ENCODE measurements at places on chromosomes 12 and 14. TPM values are rescaled to one million over a fixed set of nuclear protein-coding genes. Genes with fewer than 3 reads are reported as not detected.

GRCh38 chr14:68748691-68749090 lies 44.2 kb downstream of the ZFP36L1 start:
- DNase-seq, result no peak

- no peak for DNase-seq
Measured at GRCh38 chr14:100138082-100138787, 21.2 kb downstream of the DEGS2 start.

- DNase-seq, result no peak
Measured at GRCh38 chr12:30982413-30982812, 55.9 kb downstream of the TSPAN11 start.

GRCh38 chr12:131854861-131855476 lies 26.8 kb downstream of the MMP17 start:
- DNase-seq, result peak; percentile 29

DNA sequence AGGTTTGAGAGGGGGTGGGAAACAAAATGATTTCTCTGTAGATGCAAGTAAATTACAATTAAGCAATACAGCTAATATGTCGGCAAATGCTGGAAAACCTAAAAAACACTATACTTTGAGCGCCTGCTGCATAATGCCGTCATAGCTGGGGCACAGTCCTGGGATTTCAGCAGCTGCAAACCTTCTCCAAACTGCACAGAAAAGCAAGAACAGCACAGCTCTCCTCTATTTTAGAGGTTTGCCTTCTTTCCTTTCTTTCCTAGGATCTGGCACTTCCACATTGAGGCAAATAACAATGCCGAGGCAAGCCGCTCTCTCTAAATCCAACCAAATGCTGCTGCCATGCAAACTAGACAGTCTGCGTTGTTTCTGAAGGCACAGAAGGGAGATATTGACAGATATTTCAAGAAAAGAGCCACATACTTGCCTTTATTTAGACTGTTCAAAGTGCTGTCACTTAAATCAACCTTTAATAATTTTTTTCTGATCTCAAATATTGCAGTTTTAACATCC lies 287.1 kb upstream of the G2E3 start:
- DNase-seq, result no peak

- DNase-seq, result no peak
Measured at GRCh38 chr12:68224613-68225285, 861 bp downstream of the IL26 start.

DNA sequence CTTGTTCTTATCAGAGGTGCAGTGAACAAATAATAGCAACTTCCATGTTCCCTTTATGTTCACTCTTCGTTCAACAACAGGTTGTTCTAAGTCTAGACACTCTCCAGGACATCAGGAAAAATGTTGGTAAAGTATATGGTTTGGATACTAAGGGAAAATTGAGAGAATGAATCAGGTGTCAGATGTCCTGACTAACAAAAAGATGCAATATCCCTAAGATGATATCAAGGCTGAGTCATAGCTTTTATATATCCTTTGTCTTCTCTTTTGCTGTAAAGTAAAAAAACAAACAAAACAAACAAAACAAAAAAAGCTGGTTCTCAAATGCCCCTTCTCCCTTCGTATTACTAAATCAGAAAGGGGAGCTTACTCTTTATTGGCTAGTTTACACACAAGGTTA lies 11.1 kb downstream of the GLIPR1L1 start:
- no peak for DNase-seq

GRCh38 chr12:12859690-12860089 lies 31.7 kb upstream of the GPRC5A start:
- no peak for DNase-seq

GRCh38 chr12:45994736-45995135 lies 4.4 kb upstream of the SCAF11 start:
- DNase-seq, result no peak

- DNase-seq, result no peak
Measured at GRCh38 chr12:70002097-70002911, 177.3 kb downstream of the MYRFL start.

DNA sequence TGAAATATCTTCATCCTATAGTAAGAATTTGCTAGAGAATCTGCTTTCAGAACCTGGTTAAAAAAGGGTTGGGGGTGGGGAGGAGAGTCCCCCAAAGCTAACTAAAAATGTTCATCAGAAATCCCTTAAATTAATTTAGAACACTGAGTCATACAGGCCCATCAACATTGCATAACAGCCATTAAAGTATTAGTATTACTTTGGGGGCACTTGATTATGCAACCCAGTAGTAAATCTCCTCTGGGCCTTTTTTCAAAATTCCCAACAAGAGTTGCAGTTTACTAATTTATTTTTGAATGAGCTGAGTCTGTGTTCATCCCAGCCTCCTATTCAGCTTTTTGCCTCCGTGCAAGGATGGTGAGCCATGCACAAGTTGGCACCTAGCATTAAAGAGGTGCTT lies 8.8 kb upstream of the SLC24A4 start:
- no peak for DNase-seq

- peak; percentile 38 for DNase-seq
Measured at GRCh38 chr14:100867631-100868315, 35.7 kb downstream of the RTL1 start.

GRCh38 chr14:89236851-89237250 lies 180.2 kb downstream of the FOXN3 start:
- DNase-seq, result no peak

DNA sequence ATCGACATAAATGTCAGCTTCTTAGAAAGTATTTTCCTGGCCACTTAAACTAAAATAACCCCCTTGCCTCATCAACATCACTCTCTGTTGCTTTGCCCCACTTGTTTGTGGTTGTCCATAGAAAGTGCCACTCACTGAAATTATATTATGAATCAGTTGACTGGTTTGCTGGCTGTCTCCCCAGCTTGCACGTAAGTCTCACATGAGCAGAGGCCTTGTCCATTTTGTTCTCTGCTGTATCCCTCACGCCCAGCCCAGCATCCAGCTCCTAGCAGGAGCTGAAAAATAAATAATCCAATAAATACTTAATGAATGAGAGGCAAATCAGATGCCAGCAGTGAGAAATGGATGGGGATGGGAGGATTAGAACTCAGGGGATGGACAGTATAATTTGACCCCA lies 159.3 kb downstream of the KSR2 start:
- no peak for DNase-seq

DNA sequence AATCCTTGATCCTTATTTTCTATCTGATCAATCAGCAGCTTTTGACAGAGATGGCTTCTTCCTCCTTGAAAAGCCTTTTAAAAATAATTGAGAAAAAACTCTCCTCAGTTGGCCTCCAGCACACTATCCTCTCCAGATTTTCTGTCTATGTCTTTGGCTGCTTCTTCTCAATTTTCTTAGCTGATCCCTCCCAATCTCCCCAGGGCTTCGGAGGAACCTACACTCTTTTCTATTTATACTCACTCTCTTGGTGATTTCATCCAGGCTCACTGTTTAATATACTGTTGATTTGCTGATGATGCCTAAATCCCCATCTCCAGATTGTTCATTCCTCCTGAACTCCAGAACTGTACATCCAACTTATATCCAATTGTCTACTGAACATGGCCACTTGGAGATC lies 54.8 kb downstream of the RDH12 start:
- DNase-seq, result no peak

DNA sequence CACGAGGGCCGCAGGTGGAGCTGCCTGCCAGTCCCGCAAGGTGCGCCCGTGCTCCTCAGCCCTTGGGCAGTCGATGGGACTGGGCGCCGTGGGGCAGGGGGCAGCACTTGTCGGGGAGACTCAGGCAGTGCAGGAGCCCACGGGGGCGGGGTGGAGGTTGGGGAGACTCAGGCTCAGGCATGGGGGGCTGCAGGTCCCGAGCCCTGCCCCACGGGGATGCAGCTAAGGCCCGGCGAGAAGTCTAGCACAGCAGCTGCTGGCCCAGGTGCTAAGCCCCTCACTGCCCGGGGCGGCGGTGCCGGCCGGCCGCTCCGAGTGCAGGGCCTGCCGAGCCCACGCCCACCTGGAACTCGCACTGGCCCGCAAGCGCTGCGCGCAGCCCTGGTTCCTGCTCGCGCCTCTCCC lies 39.2 kb upstream of the P2RX7 start:
- no peak for DNase-seq

GRCh38 chr12:92911339-92911738 lies 17.8 kb downstream of the EEA1 start:
- no peak for DNase-seq

DNA sequence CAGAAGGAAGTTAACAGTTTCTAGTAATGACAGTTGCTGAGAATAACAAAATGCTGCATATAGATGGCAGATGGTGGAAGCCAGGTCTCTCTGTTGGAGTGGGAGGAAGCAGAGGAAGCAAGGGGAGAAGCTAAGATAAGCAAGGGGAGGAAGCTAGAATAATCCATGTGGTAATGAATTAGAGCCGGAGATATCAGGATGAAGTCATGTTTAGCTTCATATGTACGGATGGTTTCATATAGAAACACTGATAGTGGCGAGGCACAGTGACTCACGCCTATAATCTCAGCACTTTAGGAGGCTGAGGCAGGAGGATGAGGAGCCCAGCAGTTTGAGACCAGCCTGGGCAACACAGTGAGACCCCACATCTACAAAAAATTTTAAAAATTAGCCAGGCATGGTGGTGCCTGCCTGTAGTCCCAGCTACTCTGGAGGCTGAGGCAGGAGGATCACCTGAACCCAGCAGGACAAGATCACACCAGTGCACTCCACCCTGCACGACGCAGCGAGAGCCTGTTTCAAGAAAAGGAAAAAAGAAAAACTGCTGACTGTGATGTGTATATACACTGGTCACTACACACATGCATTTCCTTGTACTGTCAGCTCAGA lies 49.2 kb downstream of the ANAPC7 start:
- no peak for DNase-seq

DNA sequence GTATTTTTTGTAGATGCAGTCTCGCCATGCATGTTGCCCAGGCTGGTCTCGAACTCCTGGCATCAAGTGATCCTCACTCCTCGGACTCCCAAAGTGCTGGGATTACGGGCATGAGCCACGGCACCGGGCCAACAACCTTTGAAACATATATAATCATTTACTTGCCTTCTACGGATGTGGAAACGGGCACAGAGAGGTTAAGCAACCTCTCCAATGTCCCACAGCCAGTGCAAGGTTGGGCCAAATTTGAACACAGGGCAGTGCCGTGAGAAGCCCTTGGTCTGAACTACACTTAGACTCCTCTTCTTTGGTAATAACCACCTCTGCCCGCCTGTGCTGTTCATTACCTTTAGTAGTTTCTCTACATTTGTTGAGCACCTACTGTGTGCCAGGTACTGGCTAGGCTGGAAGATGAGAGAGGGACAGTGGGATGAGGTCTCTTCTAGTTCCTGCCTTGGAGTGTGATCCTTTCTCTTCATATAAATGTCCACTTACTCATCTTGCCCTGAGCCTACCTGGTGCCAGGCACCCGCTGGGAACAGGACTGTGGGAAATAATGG lies 2.2 kb downstream of the DDX54 start:
- DNase-seq, result no peak

DNA sequence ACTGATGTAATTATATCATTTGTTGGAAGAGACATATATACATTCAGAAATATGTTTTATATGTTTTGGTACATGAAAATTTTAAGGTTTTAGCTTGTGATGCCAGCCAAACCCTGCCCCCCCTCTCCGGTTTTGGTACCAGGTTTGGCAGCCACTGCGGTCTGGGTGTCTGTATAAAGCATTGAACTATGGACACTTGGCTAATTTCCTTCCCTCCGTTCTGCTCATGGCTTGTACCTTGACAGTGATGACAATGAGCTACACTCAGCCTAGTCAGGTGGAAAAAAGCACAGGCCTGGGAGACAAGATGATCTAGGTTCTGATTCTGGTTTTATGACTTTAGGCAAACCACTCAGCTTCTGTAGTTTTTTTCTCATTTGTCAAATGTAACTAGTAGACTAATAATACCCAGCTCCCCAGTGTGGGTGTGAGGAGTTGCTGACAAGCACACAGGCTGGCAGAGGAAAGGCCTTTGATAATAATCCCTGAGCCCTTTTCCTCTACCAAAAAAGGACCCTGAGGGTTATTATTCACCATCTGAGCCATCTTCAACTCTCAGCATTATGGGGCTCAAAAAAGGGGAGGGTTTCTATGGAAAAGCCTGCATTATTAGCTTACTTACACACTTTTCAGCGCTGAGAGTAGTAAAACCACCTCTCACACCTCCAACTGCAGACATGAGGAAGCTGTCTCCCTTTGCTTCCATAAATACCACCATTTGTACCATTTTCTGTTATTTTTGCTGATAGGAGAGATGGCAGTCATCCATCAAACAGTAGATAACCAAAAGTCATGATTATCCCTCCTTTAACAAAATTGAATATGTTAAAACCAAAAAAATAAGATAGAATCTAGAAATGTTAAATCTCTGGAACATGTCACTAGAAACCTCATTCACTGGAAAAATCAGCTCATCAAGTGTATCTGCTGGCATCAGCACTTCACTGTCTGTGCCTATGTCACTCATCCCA lies 76.3 kb upstream of the PSMC1 start:
- DNase-seq, result no peak

DNA sequence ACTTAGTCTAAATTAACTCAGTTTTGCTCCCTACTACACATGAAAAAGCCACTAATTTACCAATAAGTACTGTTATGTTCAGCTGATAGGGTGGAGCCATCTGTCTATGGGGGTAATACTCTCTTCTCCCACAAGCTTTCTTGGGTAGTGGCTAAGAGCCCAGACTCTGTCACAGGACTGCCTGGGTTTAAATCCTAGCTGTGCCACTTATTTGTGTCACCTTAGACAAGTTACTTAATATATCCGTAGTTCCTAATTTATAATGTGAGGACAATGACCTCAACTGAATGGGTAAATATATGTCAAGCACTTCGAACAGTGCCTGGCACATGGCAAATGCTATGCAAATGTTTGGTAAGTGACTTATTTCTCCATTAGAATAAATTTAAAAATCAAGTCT lies 185.6 kb downstream of the DACT1 start:
- DNase-seq, result no peak

DNA sequence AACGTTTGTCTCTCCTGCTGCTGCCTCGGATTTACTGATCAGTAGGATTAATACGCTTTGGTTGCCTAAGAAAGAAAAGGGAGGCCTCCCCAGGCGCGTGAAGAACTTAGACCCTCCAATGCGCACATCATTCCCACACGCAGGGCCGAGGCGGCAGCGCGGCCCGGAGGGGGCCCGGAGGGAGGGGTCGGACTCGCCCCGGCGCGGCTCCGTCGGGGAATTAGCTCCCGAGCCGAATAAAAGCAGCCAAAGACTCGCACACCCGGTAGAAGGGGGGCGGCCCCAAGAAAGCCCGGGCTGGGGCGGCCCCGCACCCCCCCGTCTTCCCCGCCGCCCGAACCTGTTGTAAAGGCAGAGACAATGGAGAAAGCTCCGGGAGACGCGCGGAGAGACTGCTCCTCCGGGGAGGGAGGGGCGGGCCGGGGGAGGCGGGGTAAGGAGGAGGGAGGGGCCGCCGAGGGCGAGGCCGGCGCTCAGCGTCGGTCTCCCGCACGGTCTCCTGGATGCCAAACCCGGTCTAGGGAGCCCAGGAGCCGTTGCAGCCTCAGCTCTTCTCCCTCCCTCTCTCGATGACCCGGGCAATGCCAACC lies at the start of gene NELL2:
TSS of gene NELL2 (minus strand) at position 362 of the 590 bp plus-strand sequence. CDS start 446 bp downstream, outside the sequence.
- no peak for DNase-seq

The FAM186B gene
- total RNA-seq, result 0.95 TPM

The ITGB7 gene
- total RNA-seq, result 2.9 TPM

The SLC2A3 gene
- total RNA-seq, result 24.0 TPM

The CLEC2B gene
- total RNA-seq, result 60.4 TPM

The C12orf60 gene
- 0.63 TPM for total RNA-seq

The VRTN gene
- total RNA-seq, result not detected

The CLEC1B gene
- not detected for total RNA-seq

The RIMBP2 gene
- total RNA-seq, result 16.2 TPM

The KRT71 gene
- not detected for total RNA-seq

The DPF3 gene
- total RNA-seq, result 21.9 TPM

The MSI1 gene
- 1.2 TPM for total RNA-seq
